Articular chondrocyte of knee joint (primary cell): ENCODE measurements at places on chromosomes 4 and X. TPM values are rescaled to one million over a fixed set of nuclear protein-coding genes. Genes with fewer than 3 reads are reported as not detected.

Gene TSPAN5
- 37.0 and 48.1 TPM in 2 replicates for total RNA-seq

Gene NAT8L
- total RNA-seq: 0.11 and 0.13 TPM in 2 replicates

Gene UCP1
- total RNA-seq: not detected in 2 replicates

Gene PIM2
- total RNA-seq: 4.6 and 6.5 TPM in 2 replicates

Gene NBDY
- total RNA-seq: 8.9 and 11.2 TPM in 2 replicates

Gene FGG
- total RNA-seq: 0.22 TPM in 1 of 2 replicates, not detected in the other

Gene VSIG1
- total RNA-seq: under 0.01 TPM in 2 replicates

Gene GALNTL6
- not detected in 2 replicates for total RNA-seq

Gene PNCK
- total RNA-seq: 0.39 and 0.65 TPM in 2 replicates

Gene EMCN
- 0.43 TPM in 1 of 2 replicates, not detected in the other for total RNA-seq

Gene PAGE4
- total RNA-seq: not detected in 2 replicates

Gene VCX
- not detected in 2 replicates for total RNA-seq

Gene CXCL11
- total RNA-seq: not detected in 2 replicates

Gene LRRC66
- total RNA-seq: 1.0 and 1.4 TPM in 2 replicates

Gene RAB9B
- total RNA-seq: 0.91 and 2.1 TPM in 2 replicates

Gene PROM1
- total RNA-seq: not detected in 2 replicates

Gene ARL9
- total RNA-seq: 1.9 and 2.1 TPM in 2 replicates

Gene IL15
- total RNA-seq: 1.3 and 1.7 TPM in 2 replicates

Gene ADH1A
- not detected in 2 replicates for total RNA-seq

Gene FRAS1
- under 0.01 and 0.11 TPM in 2 replicates for total RNA-seq

Gene SYNPO2
- total RNA-seq: 4.2 and 6.4 TPM in 2 replicates

Gene BGN
- total RNA-seq: 116 and 154 TPM in 2 replicates

Gene PTTG2
- 0.26 TPM in 1 of 2 replicates, not detected in the other for total RNA-seq

Gene USP51
- 3.5 and 3.7 TPM in 2 replicates for total RNA-seq

Gene COL4A6
- total RNA-seq: not detected in 2 replicates
